ENCODE measurements at places on chromosomes 11 and 22.

DNA sequence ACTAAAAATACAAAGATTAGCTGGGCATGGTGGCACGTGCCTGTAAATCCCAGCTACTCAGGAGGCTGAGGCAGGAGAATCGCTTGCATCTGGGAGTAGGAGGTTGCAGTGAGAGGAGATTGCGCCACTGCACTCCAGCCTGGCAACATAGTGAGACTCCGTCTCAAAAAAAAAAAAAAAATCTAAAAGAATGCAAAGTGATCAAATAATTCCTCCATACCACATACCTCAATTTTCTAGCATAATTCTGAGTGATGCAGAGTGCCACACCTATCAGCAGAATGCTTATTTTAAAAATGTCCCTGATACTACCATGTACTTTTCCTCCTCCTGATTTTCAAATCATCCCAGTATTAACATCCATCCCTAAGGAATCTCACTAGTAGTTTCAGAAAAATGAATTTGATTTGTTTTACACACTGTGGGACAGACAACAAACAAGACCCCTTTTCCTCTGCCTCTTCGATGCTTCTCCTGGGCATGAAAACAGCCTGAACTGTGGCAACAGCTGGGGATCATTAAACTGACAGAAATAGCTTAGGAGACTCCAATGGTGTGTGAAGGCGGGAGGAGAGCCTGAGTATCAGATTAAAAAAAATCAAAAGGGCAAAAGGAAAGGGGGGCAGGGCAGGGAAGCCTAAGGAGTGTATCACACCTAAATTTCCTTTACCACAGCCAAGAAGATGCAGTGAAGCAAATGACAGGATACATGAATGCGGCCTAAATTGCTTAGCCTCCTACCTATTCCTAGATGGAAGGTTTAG, 114.7 kb downstream of the SGSM3 start:
- no peak for DNase-seq

GRCh38 chr11:7655253-7656217, 17.8 kb downstream of the CYB5R2 start:
- DNase-seq: no peak

- DNase-seq: peak; percentile 6
These were observed 1.9 kb upstream of the CARD16 start for GRCh38 chr11:105046898-105047579.

DNA sequence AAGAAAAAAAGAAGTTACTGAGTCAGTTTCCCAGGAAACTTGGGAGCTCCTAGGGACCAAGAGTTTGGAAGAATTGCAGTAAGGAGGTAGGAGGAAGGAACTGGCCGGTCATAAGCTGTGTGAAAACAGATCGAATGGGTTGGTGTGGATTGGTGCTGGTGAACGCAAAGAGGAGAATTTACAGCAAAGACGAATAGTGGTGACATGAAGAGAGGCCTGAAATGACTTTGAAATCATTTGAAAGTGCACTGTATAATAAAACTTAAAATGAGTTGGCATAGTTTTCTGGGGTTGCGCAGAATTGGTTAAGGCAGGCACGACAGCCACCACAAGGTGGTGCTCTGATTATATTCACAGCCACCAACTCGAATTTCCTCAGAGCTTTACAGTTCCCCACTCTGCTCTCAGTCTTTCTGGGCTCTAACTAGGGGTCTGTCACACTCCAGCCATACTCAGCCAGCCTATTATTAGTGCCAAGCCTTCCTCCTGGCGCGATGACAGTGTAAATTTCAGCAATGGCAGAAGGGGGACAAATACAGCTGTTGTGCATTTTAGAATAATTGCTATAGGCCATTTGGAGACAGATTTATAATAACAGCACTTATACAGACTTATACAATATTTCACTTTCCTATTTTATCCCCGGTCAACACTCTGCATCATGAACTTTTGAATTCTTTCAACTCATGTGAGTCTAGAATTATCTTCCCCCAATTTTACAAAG, 8.3 kb upstream of the HTR3B start:
- DNase-seq: no peak

DNA sequence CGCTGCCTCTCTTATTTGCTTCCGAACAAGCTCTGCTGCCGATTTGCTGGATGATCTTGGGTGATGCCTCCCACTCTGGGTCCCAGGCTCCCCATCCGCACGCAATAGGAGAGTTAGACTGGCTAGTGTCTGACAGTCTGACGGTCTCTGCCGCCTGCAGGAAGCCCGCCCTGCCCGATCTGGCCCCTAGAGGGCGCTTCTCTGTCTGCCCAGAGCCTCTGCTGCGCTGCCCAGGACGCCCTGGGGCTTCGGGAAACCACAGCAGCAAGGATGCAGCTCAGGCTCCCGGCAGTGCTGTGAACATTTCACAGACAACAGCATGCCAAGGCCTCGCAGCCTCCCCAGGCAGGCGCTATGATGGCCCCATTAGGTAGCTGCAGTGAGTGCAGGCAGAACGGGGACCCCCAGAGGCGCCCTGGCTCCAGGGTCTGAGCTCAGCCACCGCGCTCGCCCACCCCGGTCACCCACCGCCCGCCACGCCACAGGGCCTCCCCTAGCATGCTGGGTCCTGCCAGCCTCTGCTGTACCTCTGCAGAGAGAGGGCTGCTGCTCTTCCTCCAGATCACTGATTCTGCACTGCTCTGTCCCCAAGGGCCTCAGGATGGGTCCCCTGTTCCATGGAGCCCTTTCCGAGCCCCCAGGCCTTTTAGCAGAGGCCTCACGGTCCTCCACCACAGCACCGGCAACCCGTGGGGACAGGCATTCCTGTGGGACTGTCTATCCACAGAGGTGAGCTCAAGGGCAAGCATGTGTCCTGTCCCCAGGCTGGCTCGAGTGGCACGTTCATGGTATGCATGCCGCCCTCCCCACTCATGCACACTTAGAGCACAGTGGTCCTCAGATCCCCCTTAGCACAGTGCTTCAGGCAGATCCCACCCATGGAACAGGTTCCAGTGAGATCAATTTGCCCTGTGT, 4.3 kb upstream of the BAIAP2L2 start:
- peak; percentile 11 for DNase-seq

- DNase-seq: no peak
These were observed 16.7 kb downstream of the MRPL23 start for GRCh38 chr11:1963864-1964263.

GRCh38 chr11:70630816-70631623, 232.7 kb downstream of the CTTN start:
- DNase-seq: no peak

Measured in NCI-H2029 (cell line).